ENCODE measurements at places on chromosomes 12 and 14. TPM values are rescaled to one million over a fixed set of nuclear protein-coding genes. Genes with fewer than 3 reads are reported as not detected.

MEG3 gene
- total RNA-seq: not detected

GRCh38 chr12:112752303-112752702 is 39.2 kb upstream of the RPH3A start:
- no peak for DNase-seq

ZBTB42 gene
- total RNA-seq: 5.4 TPM

BBOF1 gene
- 0.23 TPM for total RNA-seq

DNA sequence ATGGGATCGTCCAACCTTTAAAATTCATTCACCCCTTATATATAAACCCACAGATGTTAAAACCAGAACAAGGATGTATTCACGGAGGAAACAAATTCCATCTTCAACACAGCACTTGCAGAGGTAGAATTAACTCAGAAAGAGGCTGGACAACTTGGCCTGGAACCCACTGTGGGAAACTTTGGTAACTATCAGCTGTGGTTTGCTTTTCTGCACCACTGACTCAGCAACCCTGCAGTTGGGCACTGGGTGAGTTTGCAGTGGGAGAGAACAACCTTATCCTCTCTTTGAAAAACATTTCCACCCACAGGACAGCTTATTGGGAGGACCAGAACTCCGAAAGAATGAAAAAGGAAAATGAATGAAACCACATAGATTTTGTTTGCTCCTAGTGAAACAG is 66.3 kb downstream of the ZNF664 start:
- no peak for DNase-seq

- no peak for DNase-seq
These were observed 84.6 kb downstream of the SETD3 start for GRCh38 chr14:99395909-99396530.

DNA sequence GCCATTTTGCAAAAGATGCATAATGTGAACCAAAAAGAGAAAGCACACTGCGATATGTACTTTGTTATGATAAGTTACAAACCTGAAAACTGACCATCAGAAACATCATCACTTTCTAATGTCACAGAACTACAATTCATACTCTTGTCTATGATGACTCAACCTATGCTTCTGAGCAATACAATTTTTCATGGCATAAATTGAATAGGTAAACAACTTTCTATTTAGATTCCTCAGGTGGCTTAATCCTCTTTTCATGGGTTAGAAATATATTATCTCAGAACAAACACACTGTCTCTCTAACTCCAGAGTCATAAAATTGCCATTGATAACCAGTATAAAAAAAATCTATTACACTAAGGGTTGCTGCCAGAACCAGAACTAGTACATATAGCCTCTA is 1715.0 kb upstream of the FLRT2 start:
- no peak for DNase-seq

DNA sequence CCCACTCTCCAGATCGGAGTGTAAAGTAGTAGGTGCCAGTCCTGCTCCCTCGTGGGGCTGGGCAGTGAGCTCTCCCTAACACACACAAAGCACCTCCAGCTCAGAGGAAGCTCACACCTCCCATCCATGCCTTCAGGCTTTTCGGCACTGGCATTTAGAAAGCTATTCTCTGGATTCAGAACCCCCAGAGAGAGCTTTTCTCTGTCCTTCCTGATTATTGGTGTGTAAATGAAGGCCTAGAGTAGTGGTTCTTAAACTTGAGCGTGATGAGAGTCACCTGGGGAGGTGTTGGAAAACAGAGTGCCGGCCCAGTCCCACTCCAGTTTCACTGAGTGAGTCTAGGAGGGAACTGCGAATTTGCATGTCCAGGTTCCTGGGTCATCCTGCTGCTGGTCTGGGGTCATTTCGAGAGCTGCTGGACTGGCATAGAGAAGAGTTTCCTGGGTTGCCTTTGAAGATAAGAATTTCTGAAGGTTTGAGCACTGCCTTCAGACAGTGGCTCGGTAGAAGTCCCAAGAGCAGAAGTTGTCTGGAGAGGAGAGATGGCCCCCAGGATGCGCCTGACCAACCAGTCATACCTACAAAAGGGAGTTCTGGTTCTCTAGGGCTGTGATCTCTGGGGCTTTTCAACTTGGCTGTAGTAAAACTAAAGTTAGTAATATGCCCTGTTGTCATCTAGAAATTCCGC is 15.1 kb downstream of the CD9 start:
- no peak for DNase-seq

DNA sequence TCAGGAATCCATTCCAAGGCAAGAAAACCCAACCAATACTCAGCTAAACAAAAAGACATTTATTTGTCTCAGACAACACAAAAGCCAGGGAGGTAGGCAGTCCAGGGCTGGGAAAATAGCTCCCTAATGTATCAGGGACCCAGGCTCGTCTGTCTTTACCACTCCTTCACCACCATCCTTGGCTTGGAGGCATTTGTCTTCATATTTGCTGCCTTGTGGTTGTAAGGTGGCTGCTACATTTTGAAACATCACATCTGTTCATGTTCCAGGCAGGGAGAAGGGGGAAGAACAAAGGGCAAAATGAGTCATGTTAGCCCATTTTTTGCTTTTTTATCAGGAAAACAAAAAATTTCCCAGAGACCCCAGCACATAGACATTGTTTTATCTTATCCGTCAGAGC is 44.8 kb upstream of the PCED1B start:
- no peak for DNase-seq

- DNase-seq: no peak
These were observed 65.5 kb upstream of the STON2 start for GRCh38 chr14:81465507-81466228.

GAS2L3 gene
- total RNA-seq: 3.4 TPM

Data from activated T-helper 2 cell treated with anti-CD3 and anti-CD28 coated beads, Interferon-gamma antibody, Interleukin-2, Interleukin-4, amounts not matched to agents 10 μg/mL and 5 μg/mL and 100 μg/mL, durations not matched to agents 14 hours and 24 hours and 36 hours (primary cell).